ENCODE measurements at places on chromosomes 16 and 17. TPM values are rescaled to one million over a fixed set of nuclear protein-coding genes. Genes with fewer than 3 reads are reported as not detected.

NOL11 gene
- total RNA-seq: 58.3 TPM

TAT gene
- not detected for total RNA-seq

IL34 gene
- 1.3 TPM for total RNA-seq

TNRC6C gene
- total RNA-seq: 3.6 TPM

KRTAP4-3 gene
- total RNA-seq: not detected

FGF11 gene
- 0.18 TPM for total RNA-seq

MYCBPAP gene
- total RNA-seq: under 0.01 TPM

KIF18B gene
- total RNA-seq: 1.3 TPM

CRK gene
- total RNA-seq: 123 TPM

FOXC2 gene
- total RNA-seq: 1.1 TPM

CIBAR2 gene
- 0.18 TPM for total RNA-seq

MYOCD gene
- total RNA-seq: 20.1 TPM

FBXO39 gene
- total RNA-seq: not detected

PABPN1L gene
- total RNA-seq: not detected

NPIPA8 gene
- total RNA-seq: 1.1 TPM

C17orf75 gene
- 18.3 TPM for total RNA-seq
